ENCODE measurements at places on chromosomes 2 and 18. TPM values are rescaled to one million over a fixed set of nuclear protein-coding genes. Genes with fewer than 3 reads are reported as not detected.
A peak's percentile ranks its signal among the peaks of the same experiment; 100 is the strongest.

DNA sequence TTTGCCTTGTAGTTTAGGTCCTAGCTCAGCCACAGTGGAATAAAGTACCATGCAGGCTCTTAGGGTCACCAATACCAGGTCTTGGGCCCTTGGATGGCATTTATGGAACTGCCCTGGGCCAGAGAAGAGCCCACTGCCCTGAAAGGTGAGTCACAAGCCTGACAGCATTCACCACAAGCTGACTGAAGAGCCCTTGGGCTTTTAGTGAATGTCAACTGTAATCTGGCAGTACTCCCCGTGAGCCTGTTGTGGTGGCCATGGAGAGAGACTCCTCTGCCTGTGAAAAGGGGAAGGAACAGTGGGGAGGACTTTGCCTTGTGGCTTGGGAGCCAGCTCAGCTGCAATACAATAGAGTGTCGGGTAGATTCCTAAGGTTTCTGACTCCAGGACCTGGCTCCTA, 1389.7 kb downstream of the DSC3 start:
- DNase-seq = no peak

Gene PRADC1
- 11.7 TPM for total RNA-seq

Gene CENPA
- 1.8 TPM for total RNA-seq

- DNase-seq = no peak
These were observed 32.7 kb upstream of the DNMT3A start for GRCh38 chr2:25374411-25374810.

GRCh38 chr18:61988100-61988499, 95.3 kb upstream of the RNF152 start:
- DNase-seq = peak; percentile 51

Gene ZEB2
- total RNA-seq = 91.0 TPM

DNA sequence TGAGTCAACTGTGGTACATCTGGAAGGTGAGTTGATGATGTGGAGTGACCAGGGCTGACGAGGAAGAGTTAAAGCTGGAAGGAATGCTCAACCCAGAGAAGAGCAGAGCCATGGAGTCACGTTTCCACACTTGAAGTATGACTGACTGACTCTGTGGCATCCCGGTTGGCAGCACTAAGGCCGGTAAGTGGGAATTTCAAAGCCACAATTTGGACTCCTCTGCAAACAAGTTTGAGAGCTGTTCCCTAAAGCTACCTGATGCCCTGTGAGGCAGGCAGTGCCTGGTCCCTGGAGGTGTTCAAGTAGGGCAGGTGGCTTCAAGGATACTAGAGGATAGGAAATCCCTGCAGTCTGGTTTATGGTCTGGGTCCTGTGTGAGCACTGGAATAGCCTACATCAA, 69.3 kb upstream of the ITGB6 start:
- DNase-seq = no peak

Gene CREG2
- under 0.01 TPM for total RNA-seq

- no peak for DNase-seq
These were observed 69.7 kb upstream of the CAB39 start for GRCh38 chr2:230642966-230643365.

Gene GPR45
- not detected for total RNA-seq

GRCh38 chr2:158394453-158394852, 62.1 kb downstream of the CCDC148 start:
- DNase-seq = no peak

DNA sequence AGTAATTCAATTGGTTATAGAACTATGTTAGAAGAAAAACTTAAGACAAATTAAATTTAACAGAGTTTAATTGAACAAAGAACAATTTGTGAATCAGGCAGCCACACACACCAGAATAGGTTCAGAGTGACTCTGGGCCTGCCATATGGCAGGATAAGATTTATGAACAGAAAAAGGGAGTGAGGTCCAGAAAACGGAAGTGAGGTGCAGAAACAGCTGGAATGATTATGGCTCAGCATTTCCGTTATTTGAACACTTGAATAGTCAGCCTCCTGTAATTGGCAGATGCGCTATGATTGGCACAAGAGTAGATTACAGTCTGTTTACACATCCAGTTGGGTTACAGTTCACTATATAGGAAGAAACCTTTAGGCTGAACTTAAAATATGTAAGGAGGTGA, 99.0 kb downstream of the MBD2 start:
- DNase-seq = no peak

Gene PARD6G
- 2.1 TPM for total RNA-seq

DNA sequence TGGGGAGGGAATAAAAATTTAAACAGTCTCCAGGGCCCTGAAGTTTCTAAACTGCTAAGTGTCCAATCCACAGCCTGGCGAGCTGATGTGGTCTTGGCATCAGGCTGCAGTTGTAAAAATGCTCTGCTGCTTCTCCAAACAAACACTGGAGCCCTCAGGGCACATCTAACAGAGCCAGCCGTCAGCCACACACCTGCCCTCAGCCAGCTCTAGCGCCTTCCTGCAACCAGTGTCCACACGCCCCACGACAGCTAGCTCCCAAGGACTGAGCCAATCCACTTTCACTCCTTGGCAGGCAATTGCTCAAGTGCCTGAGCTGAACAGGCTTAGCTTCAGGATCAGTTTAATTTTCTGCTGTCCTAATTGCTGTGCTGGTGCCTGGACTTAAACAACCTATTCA, 446.4 kb upstream of the RAB12 start:
- no peak for DNase-seq

Gene DPP10
- total RNA-seq = not detected

- no peak for DNase-seq
These were observed 723 bp upstream of the SLC30A3 start for GRCh38 chr2:27263287-27264252.

Gene DSG2
- total RNA-seq = 0.33 TPM

Gene MSH2
- total RNA-seq = 19.7 TPM

Gene CDH7
- total RNA-seq = not detected

- DNase-seq = no peak
These were observed 37.1 kb downstream of the TACR1 start for GRCh38 chr2:75162259-75162658.

DNA sequence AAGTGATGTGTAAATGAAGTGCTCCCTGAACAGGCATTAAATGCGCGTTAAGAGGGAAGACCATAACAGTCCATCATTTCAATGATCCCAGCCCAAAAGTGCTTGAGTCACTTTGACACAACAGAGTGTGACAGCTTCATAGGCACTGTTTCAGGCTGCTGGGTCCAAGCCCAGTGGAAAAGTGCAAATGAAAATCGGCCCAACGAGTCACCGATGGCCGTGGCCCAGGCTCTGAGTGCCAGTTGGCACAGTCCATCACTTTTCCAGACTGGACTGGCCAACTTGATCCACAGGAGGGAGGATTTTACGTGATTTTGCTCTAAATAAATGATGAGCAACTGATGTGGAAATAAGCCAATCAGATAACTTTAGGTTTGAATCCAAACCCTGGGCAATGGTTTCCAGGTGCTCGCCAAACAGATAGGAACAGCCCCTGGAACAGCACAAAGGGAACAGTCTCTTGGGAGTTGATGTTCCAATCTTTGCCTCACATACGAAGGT, 114.0 kb downstream of the SP3 start:
- DNase-seq = peak; percentile 59

DNA sequence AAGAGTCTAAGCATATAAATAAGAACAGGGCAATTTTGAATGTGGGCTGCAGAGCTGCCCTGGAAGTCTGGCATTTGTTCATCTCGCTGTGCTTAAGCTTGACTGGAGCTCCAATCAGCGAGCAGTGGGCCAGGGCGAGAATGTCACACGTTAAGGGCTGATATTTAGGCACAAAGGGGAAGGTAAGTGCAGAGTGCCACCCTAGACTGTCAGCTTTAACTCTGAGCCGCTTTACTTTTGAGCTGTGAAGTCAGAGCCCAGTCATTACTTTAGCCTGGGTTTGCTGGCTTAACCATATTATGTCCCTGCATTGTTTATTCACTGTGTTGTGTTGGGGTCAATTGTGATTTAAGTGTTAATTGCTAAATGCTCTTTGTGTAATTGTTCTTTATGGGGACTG, 236.1 kb upstream of the SIX3 start:
- DNase-seq = no peak

Gene TCF23
- not detected for total RNA-seq

Gene GAL3ST2
- not detected for total RNA-seq

Gene VWC2L
- not detected for total RNA-seq

- DNase-seq = peak; percentile 94
These were observed 39.0 kb downstream of the IRS1 start for GRCh38 chr2:226760412-226761194.

DNA sequence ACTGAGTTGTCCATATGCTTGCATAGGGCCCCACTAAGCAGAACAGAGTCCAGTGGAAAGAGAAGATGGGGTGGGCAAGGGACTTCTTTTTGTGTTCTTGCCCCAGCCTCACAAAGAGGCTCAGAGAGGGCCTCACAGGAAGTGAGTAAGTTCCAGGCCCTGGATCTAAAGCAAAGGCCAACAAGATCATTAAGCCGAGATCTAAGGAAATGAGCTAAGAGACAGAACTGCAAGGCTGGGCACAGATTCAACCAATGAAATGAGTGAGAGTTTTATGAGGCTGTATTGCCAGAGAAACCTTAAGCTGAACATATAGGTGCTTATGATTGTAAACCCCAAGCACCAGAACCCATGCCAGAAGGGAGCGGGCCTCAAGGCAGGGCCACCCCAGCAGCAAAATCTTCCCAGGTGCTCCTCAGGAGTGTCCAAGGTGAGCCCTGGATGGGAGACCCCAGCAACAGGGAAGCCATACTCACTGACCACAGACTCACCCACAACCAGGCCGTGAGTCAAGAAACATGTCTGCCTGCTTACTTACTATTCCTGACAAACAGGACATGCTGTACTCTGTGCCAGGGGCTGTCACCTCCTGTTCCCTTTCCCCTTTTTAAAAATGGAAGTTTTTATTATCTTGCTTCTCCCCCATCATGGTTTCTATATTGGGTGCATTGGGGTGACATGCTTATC, 40.2 kb downstream of the SLC14A1 start:
- DNase-seq = no peak

DNA sequence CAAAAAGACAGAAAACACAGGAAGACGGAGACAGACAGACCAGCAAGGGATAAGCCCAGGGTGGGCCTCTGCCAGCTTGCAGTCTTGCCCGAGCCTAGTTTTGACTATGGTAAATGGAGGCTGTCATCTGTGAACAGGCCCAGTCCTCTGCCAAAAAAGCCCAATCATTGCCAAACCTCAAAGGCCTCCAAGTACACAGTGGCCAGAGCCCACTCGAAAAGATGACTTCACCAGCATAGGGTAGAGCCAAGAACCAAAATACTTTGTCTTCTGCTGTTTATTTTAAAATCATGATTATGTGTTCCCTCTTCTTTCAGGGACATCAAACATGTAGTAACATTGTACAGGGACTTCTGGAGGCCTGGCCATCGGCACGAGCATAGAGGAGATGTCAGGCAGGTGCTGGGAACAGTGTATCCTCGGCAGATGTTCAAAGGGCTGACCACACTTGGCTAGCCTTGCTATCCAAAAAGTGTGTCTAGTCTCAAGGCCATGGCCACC, 66.0 kb downstream of the TTC32 start:
- peak; percentile 54 for DNase-seq

DNA sequence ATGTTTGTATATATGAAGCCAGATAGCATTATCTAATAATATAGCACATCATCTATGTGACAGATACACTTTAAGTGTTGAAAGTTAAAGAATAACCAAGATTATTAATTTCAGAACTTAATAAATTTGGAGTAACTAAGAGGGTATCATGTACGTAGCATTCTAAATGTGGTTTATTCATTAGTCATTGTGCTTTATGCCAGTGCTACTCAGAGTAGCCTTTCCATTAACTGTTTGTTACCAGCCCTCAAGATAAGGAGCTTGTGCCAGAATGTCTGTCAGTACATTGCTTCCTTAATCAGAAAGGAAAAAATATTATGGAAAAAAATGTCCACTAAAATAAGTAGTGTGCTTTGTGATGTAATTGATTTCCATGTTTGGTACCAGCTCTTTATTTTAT, 94.9 kb upstream of the TWSG1 start:
- DNase-seq = no peak

- no peak for DNase-seq
These were observed 23.7 kb upstream of the CXCR4 start for GRCh38 chr2:136141510-136142149.

GRCh38 chr2:213818436-213818835, 534.2 kb downstream of the SPAG16 start:
- DNase-seq = peak; percentile 26

- DNase-seq = no peak
These were observed 37.0 kb downstream of the DAW1 start for GRCh38 chr2:227908266-227909054.

DNA sequence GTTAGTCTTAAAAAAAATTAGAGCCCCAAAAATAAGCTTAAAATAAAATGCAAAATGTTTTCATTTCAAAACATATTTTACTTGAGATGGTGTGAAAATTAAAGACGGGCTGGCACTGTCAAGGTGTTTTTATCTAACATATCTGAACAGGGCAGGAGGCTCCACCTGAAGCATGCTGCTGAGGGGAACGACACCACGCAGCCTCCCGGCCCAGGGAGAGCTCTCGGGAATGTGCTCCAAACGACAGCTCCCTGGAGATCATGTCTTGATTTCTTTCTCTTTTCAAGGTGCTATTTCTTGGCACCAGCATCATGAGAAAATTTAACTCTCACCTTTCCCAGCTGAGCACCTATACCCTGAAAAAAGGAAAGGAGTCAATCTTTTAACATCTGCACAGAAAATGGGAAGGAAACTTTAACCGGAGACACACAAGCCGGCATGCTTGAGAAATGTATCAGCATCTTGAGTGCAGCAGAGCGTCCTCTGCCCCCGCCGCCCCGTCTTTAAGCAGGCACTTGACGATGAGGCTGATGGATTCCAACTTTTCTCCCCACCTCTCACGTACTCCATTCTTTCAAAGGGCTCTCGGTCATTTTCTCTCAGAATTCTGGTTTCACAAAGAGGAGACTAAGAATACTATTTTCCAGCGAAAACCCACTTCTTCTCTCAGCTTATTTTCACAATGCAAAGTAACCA, 56.6 kb downstream of the EIPR1 start:
- DNase-seq = no peak

DNA sequence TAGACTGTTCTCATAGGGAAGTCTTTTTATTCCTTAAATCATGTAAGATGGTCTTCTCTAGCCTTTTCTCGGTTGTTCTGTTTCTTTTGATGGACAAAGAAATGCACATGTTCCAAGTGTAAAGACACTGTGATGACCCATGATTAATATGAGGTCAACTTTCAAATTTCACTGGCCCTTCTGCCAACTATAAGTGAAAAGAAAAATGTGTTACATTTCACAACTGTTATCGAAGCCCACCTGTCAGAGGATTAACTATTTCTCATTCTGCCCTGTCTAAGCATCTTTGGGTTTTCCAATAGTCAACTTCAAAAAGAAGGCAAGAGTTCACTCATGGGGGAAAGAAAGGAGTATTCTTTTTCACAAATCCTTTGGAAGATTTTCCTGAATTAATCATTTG, 3.3 kb downstream of the RDH14 start:
- no peak for DNase-seq

Gene NEDD4L
- 8.5 TPM for total RNA-seq

Gene ACMSD
- total RNA-seq = not detected

Gene AGXT
- not detected for total RNA-seq

Gene PFN4
- 1.5 TPM for total RNA-seq

Gene STK25
- total RNA-seq = 197 TPM

GRCh38 chr2:174971868-174972781, 33.1 kb downstream of the CHN1 start:
- DNase-seq = peak; percentile 40

Gene PPIG
- 28.8 TPM for total RNA-seq

GRCh38 chr2:240811346-240812300, 8.4 kb downstream of the KIF1A start:
- no peak for DNase-seq

Gene CDK15
- 1.3 TPM for total RNA-seq

- DNase-seq = peak; percentile 32
These were observed 3.9 kb upstream of the GPR75 start for GRCh38 chr2:53863538-53864227.

GRCh38 chr2:231037731-231038482, 584 bp downstream of the C2orf72 start:
- no peak for DNase-seq

GRCh38 chr2:136510244-136510643, 255.1 kb upstream of the THSD7B start:
- no peak for DNase-seq

Data from fibroblast of lung (primary cell).